Tibial nerve (tissue), 4 donors: ENCODE measurements at places on chromosomes 3 and 15. TPM values are rescaled to one million over a fixed set of nuclear protein-coding genes. Genes with fewer than 3 reads are reported as not detected.

The CLDN11 gene
- 65.1 TPM for total RNA-seq

The GNAT1 gene
- total RNA-seq, result not detected

The ONECUT1 gene
- 2.4 TPM for total RNA-seq

The LRRC31 gene
- not detected for total RNA-seq

DNA sequence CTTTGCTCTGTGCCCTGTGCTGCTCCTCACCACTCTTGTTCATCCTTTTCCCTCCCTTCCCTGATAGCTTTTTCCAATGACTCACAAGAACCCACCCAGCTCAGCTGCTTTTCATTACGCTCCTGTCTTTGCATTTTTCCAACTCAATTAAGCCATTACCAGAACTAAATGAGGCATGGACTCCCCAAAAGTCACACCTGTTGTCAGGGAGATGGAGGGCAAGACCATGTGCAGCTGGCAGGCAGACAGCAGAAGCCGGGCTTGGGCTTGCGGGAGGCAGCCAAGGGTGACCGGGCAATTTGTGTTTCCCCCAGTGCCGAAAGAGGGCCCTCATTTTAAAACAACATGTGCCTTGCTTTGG is 64.3 kb downstream of the CASR start:
- H3K4me1 ChIP-seq, result no peaks in the 10 kb centered on the region
- no peaks in the 10 kb centered on the region for H3K36me3 ChIP-seq
- H3K4me3 ChIP-seq, result no peak overlapping the region
- no peaks in the 10 kb centered on the region for H3K27me3 ChIP-seq
- no peak overlapping the region for H3K27ac ChIP-seq

- no peaks in the 10 kb centered on the region for H3K27me3 ChIP-seq
- H3K27ac ChIP-seq, result no peak overlapping the region
Observed at GRCh38 chr3:56633602-56634535, 49.2 kb downstream of the TASOR start.

- no peak for DNase-seq
- H3K4me1 ChIP-seq, result peaks cover 4% of the 10 kb centered on the region
- no peaks in the 10 kb centered on the region for H3K36me3 ChIP-seq
- no peaks in the 10 kb centered on the region for H3K27me3 ChIP-seq
Observed at GRCh38 chr3:195008816-195009215, 262.1 kb downstream of the XXYLT1 start.

DNA sequence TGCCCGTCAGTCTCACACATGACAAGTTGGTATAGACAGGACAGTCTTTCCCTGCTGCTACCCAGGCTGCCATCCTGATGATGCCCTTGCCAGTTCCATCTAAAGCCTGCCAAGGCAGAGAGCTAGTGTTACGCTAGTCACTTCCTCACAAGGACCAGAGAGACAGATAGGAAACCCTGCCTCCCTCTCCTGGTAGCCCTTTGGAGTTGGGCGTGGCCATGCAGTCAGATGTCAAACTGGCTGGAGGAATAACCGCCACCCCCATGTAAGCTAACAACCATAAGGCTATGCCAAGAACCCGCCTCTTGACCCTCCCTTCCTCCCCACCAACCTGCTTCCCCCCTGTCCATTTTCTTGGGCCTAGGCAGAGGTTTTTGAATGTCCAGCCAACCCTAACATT is 2.8 kb downstream of the TMEM115 start:
- peak overlapping the region; percentile 24 for H3K27ac ChIP-seq
- no peaks in the 10 kb centered on the region for H3K27me3 ChIP-seq
- DNase-seq, result no peak

DNA sequence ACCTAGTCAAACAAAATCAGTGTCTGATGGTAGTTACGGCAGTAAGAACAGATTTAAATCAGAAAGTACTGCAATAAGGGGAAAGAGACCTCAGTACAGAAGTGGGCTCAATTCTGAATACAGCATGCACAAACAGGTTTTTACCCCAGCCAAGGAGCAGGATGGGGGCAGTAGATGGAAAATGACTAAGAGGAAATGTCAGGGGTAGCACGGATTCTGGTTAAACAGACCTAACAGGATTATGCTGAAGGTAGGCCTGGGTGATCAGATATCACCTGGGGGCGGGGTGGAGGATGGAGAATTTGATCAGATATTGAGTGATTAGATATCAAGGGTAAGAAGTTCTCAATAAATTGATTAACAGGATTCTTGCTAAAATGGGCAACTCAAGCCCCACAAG is 19.0 kb downstream of the MESD start:
- H3K4me3 ChIP-seq, result no peak overlapping the region
- no peaks in the 10 kb centered on the region for H3K27me3 ChIP-seq
- no peak for DNase-seq
- no peak overlapping the region for H3K27ac ChIP-seq

DNA sequence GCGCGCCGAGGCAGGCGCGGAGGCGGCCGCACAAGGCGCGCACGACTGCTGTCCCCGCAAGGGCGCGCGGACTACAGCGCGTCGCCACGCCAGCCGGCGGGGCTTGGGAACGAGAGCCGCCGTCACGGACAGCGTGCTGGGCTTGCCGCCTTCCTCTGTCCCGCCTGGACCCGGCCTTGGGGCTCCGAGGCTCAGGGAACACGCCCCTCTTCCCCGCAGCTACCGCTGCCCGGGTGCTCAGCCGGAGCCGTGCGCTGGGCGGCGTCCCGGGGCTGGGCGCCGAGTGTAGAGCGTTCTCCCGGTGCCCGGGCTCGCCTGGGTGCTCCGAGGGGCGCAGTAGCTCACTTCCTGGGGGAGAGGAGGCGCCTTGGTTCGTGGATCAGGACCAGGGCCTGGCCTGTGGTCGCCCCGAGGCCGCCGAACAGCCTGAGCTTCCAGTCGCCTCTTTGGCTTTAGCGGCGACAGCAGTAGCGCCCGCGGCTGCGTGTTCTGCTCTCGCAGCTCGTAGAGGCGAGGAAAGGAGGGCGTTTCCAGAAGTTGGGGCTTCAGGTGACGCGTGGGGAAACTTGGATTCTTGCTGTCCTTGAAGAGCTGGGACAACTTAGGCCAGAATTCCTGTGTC is 226.7 kb upstream of the C2CD4B start:
- H3K27ac ChIP-seq, result peak overlapping the region; percentile 73
- H3K4me3 ChIP-seq, result peak overlapping the region; percentile 83
- H3K36me3 ChIP-seq, result no peaks in the 10 kb centered on the region
- no peaks in the 10 kb centered on the region for H3K27me3 ChIP-seq
- DNase-seq, result no peak
- H3K4me1 ChIP-seq, result peaks cover 9% of the 10 kb centered on the region

DNA sequence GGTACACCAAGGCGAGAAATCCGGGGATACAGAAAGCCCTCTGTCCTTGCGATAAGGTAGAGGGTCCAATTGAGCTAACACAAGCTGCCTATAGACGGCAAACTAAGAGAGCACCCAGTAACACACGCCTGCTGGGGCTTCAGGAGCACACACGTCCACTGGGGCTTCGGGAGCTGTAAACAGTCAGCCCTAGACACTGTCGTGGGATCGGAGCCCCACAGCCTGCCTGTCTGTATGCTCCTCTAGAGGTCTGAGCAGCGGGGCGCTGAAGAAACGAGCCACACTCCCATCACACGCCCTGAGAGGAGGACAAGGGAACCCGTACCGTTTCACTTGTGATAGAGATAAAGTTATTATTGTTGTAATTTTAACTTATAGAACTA is 486 bp downstream of the SAMMSON start:
- H3K27me3 ChIP-seq, result no peaks in the 10 kb centered on the region
- peak overlapping the region; percentile 88 for H3K27ac ChIP-seq
- H3K4me1 ChIP-seq, result peaks cover 22% of the 10 kb centered on the region
- no peak for DNase-seq

- DNase-seq, result no peak
- H3K27me3 ChIP-seq, result no peaks in the 10 kb centered on the region
- H3K27ac ChIP-seq, result no peak overlapping the region
- H3K4me3 ChIP-seq, result no peak overlapping the region
Observed at GRCh38 chr15:74252721-74253120, 16.6 kb downstream of the CCDC33 start.
